ENCODE measurements at places on chromosomes 4 and X. TPM values are rescaled to one million over a fixed set of nuclear protein-coding genes. Genes with fewer than 3 reads are reported as not detected.

Gene CCDC149
- total RNA-seq = not detected

Gene TMLHE
- 3.2 TPM for total RNA-seq

Gene G3BP2
- total RNA-seq = 137 TPM

Gene FABP2
- not detected for total RNA-seq

Gene TTC29
- total RNA-seq = not detected

Gene SMAD1
- total RNA-seq = 57.4 TPM

Gene TRMT10A
- total RNA-seq = 18.8 TPM

Gene RAB9B
- total RNA-seq = 1.4 TPM

Gene STK32B
- not detected for total RNA-seq

Gene ATP2B3
- not detected for total RNA-seq

Gene TAB3
- total RNA-seq = 14.6 TPM

Gene CLCN4
- total RNA-seq = 10.2 TPM

Gene CTAG2
- total RNA-seq = not detected

Gene GPM6B
- not detected for total RNA-seq

Gene MAOA
- not detected for total RNA-seq

Gene XPNPEP2
- total RNA-seq = not detected

Gene PDLIM3
- not detected for total RNA-seq

Gene CD99
- total RNA-seq = 119 TPM

Gene NPY1R
- not detected for total RNA-seq

Gene IL2
- total RNA-seq = not detected

Gene SUPT20HL2
- not detected for total RNA-seq

Gene NRK
- total RNA-seq = not detected

Gene SSX3
- not detected for total RNA-seq

Gene APOOL
- total RNA-seq = 14.3 TPM

Gene PHEX
- total RNA-seq = not detected

Gene CFAP97
- total RNA-seq = 54.0 TPM

Gene ANXA3
- total RNA-seq = not detected

Gene RBM46
- total RNA-seq = not detected

Gene DNAAF6
- not detected for total RNA-seq

Gene GPC3
- total RNA-seq = not detected

Gene NDUFC1
- total RNA-seq = 63.6 TPM

Gene NAP1L2
- not detected for total RNA-seq

Gene CT45A3
- not detected for total RNA-seq

Gene SLC9A7
- total RNA-seq = 59.6 TPM

Gene IDS
- 71.7 TPM for total RNA-seq

Gene ZFX
- total RNA-seq = 37.6 TPM

Gene TRIM60
- total RNA-seq = not detected

Gene NMU
- not detected for total RNA-seq

Gene SLC2A9
- not detected for total RNA-seq

Gene FDCSP
- not detected for total RNA-seq

Gene ZNF674
- 3.6 TPM for total RNA-seq

Gene PGAM4
- not detected for total RNA-seq

Gene S100P
- total RNA-seq = not detected

Gene LONRF3
- total RNA-seq = not detected

Gene UBL4A
- 49.7 TPM for total RNA-seq

Gene GPR119
- total RNA-seq = not detected

Gene CXCL9
- not detected for total RNA-seq

Gene FAM114A1
- not detected for total RNA-seq

All from OCI-LY7 (cell line).